Right renal pelvis (tissue), 4 donors: ENCODE measurements at places on chromosomes 7 and 10. TPM values are rescaled to one million over a fixed set of nuclear protein-coding genes. Genes with fewer than 3 reads are reported as not detected.

DNA sequence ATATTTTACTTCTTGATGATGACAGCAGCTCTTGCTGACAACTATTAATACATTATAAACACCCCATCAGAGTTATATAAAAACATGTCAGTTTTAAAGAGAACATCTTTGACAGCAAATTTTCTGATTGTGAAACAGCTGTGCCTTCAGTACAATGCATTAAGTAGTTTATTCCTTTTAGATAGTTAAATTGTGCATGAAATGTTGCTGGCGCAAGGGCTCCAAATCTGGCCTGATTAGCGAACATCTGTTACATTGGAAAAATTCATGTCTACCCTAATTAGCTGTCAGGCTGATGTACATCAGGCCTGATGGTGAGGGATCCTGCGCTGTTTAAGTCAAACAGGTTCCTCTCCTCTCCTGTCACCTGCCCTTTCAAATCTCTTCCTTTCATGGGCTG, 171.9 kb upstream of the SP8 start:
- DNase-seq, result no peak

The C7orf57 gene
- polyA plus RNA-seq, result 0.90 TPM

DNA sequence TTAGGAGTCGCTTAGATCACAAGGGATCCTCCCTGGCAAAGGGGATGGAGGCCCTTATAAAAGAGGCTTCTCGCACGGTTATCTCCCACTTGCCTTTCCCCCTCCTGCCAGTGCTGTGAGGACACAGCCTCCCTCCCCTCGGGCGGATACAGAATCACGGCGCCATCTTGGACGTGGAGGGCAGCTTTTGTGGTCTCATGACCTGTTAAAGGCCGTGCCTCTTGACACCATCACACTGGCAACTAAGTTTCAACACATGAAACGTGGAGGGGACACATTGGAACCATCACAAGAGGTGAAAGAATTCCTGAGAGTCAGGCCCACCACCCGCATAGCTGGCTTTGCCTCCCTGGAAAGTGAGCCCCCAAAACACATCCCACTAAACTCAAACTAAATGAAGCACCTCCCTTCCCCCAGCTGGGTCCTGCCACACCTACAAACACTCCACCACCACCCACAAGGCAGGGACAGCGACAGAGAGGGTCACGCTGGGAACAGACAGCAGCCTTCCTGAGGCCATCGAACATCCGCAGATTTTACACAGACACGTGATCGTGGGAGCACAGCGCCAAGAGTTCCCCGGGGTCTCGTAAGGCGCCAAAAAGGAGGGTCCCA, 110.6 kb downstream of the TCERG1L start:
- no peak for DNase-seq

DNA sequence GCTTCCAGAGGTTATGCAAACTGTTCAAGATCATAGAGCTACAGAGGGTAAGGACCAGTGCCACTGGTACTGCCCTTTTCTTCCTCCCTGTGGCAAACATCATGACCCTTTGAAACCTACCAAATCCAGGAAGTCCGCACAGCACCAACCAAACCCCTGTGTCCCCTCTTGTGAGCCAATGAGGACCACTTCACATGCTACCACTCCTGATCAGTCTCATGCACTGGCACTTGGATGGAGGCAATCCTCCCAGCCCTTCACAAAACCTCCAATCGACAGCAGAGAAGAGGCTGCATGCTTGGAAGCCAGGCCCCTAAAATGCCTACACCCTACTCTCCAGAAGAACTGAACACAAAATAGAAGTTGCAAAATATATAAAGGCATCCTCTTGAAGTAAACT, 248.0 kb downstream of the TNS3 start:
- no peak for DNase-seq

DNA sequence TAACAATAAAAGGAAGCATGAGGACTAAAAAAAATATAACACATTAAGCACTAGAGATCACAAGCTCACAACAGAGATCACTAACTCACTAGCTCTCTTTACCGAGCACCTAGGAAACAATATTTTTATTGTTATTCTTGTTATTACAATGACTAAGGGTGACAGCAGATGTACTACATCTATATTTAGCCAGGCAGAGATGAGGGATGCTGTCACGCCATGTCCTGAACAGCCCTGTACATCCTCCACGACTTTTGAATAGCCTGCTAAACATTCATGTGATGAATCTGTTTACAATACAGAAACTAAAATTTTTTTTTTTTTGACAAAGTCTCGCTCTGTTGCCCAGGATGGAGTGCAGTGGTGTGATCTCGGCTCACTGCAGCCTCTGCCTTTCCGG, 22.7 kb downstream of the FAM133B start:
- DNase-seq, result no peak
